ENCODE measurements at places on chromosomes 2 and 18.

GRCh38 chr2:225381609-225382008 is 17.9 kb upstream of the NYAP2 start:
- DNase-seq: no peak

DNA sequence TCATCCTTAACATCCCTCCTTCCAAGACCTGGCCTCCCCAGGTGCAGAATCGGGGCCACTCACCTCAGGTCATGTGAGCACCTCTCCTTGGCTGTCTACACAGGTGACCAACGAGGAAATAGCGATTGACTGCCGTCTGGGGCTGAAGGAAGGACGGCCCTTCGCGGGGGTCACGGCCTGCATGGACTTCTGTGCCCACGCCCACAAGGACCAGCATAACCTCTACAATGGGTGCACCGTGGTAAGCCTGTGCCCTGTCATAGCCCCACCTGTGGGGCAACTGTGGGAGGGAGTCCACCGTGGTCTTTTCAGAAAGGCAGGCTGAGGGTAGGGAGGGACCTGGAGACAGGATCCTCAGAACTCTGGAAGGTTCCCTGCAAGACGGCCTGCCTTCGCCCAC is 54.3 kb downstream of the BOLA3 start:
- DNase-seq: no peak

DNA sequence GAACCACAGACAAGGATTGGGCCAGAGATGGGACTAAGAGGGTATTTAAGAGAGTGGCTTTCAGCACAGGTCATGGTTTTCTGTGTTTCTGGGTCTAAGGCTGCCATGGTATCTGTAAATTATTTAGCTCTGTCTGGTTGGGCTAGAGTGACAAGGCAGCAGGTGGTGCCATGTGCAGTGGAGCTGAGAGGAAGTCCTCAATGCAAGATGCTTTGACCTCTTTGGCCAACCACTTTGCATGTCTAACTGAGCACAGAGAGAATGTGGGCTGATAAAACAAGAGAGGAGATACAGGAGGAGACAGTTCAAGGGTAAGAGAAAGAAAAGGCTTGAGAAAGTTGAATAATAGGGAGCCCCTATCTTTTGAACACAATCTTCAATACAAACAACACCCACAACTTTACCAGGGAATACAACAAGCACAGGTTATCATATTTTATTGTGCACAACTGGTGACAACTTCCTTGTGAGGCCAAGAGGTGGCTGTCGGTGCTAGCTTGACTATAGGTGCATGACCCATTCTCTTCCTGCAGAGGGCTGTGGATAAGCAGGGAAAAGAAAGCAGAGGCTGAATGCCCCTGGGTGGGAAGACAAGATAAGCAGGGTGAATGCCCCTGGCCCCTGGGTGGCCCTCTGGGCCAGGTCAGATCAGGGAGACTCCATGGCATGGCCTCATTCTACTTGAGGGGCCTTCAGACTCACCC is 12.3 kb downstream of the FLACC1 start:
- no peak for DNase-seq

- no peak for DNase-seq
Observed at GRCh38 chr2:207370646-207371045, 159.1 kb upstream of the CREB1 start.

DNA sequence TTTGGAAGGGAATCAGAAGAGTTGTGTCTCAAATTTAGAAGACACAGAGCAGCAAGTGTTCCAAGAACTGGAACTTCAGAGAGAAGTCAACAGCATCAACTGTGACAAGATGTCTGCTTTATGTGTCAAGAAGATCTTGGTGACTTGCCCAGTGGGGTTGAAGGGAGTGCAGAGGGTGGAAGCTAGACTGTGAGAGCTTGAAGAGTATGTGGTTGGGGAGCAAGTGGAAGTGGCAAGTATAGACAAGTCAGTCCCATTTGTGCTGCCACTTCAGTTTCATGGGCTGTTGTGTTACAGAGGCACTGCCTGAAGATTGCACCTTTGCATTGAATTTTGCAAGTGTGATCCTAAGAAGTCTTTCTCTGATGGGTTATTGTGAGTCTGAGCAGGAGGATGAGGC is 68.7 kb upstream of the MC2R start:
- no peak for DNase-seq

- DNase-seq: no peak
Observed at GRCh38 chr18:8965398-8965797, 137.1 kb upstream of the NDUFV2 start.

DNA sequence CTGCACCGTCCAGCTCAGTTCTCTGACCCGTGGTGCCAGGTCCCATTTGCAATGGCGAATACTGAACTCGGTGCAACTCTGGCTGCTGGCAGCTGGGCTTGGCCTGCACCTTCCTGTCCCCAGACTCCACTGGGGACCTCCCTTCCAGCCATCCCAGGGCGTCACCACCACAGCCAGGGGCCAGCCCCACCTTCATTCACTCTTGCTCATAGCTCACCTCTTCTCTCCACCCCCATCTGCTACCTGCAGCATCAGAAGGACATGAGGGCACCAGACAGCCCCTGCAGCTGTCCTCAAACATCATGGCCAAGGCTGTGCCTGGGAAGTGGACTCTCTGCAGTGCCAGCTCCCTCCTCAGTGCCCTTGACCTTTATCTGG is 16.2 kb upstream of the ALPI start:
- no peak for DNase-seq

GRCh38 chr2:34747643-34748042 is 1148.5 kb upstream of the FAM98A start:
- DNase-seq: no peak

DNA sequence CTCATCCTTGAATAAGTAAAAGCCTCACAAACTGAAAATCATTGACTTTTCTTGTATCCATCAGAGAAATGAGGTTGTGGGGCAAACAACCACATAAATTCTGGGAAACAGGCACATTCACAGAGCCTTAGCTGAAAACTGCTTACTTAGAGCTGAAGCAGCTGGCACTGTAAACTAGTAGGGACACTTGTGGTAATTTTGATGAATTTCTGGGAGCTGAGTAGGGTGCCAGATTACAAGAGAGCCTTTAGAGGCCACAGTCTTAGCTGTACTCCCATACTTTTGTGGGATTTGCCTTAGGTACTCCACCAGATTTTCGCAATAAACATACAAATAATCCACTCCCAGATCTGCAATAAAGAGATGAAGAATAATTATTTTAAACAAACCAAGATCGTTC is 315.2 kb downstream of the TMX3 start:
- no peak for DNase-seq

DNA sequence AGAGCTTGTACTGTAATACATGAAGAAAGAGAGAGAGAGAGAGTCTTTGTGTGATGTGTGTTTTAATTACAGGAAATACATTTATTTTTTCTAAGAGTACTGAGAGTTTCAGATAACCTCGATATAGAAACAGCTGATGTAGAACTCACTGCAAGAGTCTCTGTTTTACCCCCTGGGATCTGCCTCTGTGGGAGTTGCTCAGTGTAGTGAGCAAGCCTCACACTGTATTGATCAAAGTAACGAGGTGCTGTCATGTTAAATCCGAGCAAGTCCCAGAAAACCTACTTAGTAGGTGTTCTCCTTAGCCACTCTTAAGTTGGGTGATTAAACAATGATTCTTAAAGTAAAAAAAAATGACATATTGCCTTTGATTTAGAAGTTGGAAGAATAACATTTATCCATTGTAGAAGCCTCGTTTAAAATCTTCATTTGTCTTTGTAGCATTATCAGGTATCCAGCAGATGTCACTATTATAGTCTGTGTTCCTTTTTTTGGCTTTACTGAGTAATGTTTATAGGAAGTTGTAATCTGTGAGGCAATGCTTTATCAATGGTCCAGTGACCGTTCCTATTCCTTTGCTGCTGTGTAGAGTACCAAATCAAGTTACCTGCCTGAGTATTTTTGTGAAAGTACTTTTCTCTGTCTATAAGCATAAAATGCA is 219.0 kb downstream of the MYO3B start:
- no peak for DNase-seq

GRCh38 chr2:207782238-207783030 is 12.7 kb upstream of the FZD5 start:
- no peak for DNase-seq

DNA sequence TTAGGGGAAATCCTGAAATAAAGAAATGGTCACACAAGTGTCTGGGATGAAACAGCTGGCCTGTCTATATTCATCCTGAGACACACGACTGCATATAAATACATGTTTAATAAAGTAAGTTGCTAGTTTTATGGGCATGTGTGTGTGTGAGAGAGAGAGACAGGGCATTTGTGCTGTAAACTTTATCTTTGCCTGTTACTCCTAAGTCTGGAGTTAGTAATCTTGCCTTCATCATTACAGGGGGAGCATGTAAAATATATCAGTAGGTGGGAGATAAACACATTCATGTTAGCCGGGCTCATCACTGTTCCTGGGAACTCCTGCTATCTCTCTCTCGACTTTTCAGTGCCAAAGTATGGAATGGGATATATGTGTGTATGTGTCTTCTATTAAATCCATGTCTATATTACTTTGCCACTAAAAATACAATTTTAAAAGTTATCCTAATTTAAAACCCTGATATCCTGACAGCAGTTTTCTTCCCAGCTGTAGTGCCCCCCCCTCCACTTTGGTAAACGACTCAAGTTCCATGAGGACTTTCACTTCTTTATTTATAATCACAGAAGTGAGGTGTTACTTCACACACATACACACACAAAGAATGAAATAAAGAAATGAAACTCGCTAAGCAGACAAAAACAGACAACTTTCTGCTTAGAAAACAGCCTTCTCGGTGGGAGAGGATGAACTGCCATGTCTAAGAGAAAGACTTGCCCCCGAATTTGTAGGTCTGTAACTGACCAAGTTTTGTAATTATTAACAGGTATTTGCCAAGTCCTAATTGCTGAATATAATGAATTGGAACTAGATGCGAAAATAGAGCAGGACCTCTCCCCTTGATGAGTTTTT is 947 bp downstream of the ZEB2 start:
- DNase-seq: no peak

GRCh38 chr2:116952254-116952653 is 862.2 kb upstream of the DDX18 start:
- no peak for DNase-seq

DNA sequence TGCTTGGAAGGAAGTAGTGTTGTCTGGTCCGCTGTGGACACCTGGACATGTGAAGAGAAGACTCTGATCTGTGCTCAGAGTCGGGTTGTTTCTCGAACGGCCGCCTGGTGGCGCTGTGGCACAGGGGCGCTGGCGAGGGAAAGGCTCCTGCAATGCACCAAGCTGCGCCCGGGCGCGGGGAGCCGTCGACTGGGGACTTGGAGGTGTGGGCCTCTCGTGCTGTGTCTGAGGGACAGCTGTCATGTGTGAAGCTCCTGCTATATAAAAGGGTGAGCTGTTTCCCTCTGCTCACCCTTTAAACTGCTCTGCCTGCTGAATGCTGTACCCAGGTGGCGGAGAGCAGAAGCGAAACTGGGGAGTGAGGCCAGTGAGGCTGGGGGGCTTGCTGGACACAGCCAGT is 44.0 kb downstream of the GNAL start:
- DNase-seq: peak; percentile 72

- DNase-seq: no peak
Observed at GRCh38 chr2:127065940-127066318, 41.0 kb downstream of the BIN1 start.

GRCh38 chr2:106606652-106607051 is 119.5 kb downstream of the CD8B2 start:
- no peak for DNase-seq

DNA sequence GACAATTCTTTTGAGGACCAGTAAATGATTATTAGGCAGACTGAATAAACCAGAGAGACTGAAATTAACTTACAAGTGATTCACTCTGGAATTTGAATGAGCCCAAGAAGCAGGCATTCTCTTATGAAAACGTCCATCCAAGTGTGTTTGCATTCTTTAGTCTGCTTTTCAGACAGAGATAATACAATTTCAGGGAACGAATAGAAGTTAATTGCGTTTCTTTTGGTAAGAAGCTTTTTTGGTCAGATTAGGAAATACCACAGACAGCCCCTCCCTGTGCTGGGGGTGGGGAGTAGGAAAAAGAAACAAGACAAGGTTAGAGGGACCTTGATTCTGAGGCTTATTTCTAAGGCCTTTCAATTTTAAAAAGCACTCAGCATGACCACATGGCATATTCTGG is 874.4 kb downstream of the SUCLG1 start:
- DNase-seq: no peak

- peak; percentile 78 for DNase-seq
Observed at GRCh38 chr2:11123856-11124759, 31.2 kb upstream of the SLC66A3 start.

DNA sequence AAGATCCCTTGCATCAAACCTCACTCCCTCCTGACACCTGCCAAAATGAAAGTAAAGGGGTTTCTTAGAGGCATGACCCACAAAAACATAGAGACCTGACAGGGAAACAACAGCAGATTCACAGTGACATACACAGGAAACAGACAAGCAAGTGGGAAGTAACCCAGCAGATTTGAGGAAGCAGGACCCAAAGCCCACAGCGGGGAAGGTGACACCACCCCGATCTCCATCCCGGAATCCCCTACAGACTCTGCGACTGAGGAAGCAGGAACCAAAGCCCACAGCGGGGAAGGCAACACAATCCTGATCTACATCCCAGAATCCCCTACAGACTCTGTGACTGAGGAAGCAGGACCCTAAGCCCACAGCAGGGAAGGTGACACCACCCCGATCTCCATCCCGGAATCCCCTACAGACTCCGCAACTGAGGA is 21.6 kb downstream of the CIB4 start:
- DNase-seq: no peak

Measured in activated CD4-positive, CD25-positive, alpha-beta regulatory T cell treated with anti-CD3 and anti-CD28 coated beads, Interleukin-2, amount 50 U/mL, for 72 hours (primary cell).